ENCODE measurements at places on chromosomes 1 and 21. TPM values are rescaled to one million over a fixed set of nuclear protein-coding genes. Genes with fewer than 3 reads are reported as not detected.

The FCRL4 gene
- not detected for total RNA-seq

The HSPA6 gene
- not detected for total RNA-seq

The KRTAP22-1 gene
- not detected for total RNA-seq

The KRTCAP2 gene
- total RNA-seq, result 173 TPM

The EPHA2 gene
- total RNA-seq, result 109 TPM

The PLPPR5 gene
- total RNA-seq, result 1.1 TPM

The HS2ST1 gene
- 22.1 TPM for total RNA-seq

All from endothelial cell (in vitro differentiated cells).